Stimulated activated CD4-positive, alpha-beta T cell treated with anti-CD3 and anti-CD28 coated beads, TNF-alpha, amount 100 ng/mL, for 1 hour (primary cell): ENCODE measurements at places on chromosomes 7 and 10.

- no peak for DNase-seq
Observed at GRCh38 chr10:71218046-71218650, 5.8 kb downstream of the UNC5B start.

GRCh38 chr7:322708-323111, 32.7 kb downstream of the FOXL3 start:
- DNase-seq = no peak

GRCh38 chr7:15854841-15855524, 168.5 kb upstream of the MEOX2 start:
- DNase-seq = no peak

DNA sequence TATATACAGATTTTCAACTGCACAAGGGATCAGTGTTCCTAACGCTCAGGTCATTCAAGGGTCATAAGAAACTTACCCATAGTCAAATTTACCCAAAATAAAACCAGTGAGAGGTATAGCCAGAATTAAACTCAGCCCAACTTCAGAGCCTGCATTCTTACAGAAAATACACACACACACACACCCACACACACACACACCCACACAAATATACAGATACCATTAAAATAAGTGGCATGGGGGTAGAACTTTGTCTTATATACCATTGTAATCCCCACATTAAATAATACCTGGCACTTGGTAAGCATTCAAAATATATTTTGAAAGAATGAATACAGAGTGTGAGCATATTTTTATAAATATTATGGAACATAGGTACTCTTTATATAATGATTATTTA, 93.8 kb downstream of the CHCHD3 start:
- no peak for DNase-seq

GRCh38 chr7:88259656-88260380, 40.0 kb upstream of the SRI start:
- DNase-seq = no peak

DNA sequence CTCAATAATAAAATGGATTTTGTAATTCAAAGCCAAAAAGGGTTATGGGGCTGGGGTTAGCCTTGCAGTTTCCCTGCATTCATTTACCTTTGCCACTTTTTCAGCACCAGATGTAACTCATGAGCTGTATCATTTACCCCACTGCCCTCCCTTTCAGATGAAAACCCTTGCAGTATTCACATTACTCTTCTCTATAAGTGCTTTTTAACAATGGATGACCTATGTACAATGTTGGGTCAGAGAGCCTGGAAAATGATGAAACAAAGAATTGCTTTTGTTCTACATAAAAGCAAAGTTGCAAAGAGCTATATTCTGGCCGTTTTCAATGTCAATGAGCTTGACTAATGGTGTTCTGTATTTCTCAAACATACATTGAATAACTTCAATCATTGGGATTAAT, 189.7 kb downstream of the TMEM26 start:
- no peak for DNase-seq

GRCh38 chr10:92810934-92811532, 37.3 kb upstream of the EXOC6 start:
- DNase-seq = no peak

GRCh38 chr7:82595176-82595575, 151.6 kb upstream of the CACNA2D1 start:
- no peak for DNase-seq

DNA sequence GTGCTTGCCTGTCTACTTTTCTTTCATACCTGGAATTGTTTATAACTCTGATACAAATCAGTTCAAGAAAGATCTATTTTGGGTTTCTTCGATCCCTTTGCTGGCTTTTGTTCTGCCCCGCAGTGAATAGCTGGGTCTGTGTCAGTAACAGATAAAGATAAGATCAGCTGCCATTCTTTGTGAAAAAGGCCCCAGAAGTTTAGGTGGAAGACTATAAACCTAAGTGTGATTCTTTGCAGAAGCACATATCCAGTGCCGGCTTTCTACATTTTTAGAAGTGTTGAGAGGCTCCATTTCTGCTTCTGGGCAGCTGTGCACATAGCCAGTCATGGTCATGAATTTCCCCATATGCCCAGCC, 686.4 kb upstream of the C7orf33 start:
- no peak for DNase-seq

DNA sequence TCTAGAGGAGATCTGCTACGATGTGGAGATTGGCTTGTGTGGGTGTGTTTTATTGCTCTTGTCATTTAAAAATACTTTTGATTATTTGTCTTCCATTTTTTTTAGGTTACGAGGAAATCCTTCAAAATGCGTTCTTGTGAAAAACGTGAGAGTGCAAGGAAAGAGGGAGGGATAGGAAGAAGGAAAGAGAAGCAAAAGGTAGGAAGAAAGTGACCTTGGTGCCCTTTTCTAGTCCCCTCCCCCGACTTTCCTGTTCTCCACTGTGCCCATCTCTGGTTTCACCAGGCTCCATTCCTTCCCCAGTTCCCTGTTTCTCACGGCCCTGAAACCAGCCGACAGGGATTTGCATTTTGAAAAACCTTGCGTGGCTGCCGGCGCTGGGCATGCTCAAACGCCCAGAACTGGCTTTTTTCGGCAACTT, 506 bp upstream of the GNAI1 start:
- DNase-seq = no peak

DNA sequence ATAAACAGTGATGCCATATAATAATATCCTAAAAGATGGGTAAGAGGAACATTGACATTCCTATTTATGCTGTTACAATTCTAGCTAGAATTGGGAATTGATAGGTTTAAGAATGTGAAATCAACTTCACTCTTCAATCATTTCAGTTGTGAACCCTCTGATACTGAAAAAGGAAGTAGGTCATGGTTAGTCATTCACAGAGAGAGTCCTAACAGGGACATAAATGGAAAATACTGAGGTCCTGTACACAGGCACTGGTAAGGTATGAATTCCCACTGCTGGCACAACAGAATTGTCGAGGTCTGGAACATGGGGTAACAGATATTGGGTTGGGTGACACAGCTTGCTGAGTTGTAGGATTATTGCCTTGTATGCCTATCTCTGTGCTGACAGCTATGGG, 289.4 kb upstream of the LRRN3 start:
- DNase-seq = no peak

- no peak for DNase-seq
Observed at GRCh38 chr10:130935897-130936550, 375.5 kb downstream of the TCERG1L start.

- DNase-seq = no peak
Observed at GRCh38 chr10:13944823-13945222, 358.1 kb downstream of the PRPF18 start.
